ENCODE measurements at places on chromosomes 13 and 19.

GRCh38 chr13:33132644-33133440, 116.6 kb downstream of the KL start:
- no peak for DNase-seq

GRCh38 chr19:40614622-40615411, 13.6 kb downstream of the LTBP4 start:
- peak; percentile 96 for DNase-seq

DNA sequence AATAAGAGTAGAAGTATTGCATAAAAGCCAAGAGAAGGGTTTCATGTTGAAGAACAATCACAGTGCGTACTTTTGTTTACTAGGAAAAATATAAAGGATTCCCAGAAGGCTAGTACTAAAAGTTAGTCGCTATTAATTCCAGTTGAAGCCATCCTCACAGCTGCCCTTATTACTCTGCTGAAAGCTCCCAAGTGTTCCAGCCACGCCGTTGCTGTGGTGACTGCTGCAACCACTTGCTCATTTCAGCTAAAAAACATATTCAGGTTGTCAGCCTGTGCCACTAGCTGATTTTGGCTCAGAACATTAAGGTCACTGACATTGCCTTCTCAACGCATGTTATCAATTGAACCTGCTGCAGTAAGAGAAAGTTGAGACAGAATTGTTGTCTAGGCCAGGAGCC, 87.1 kb upstream of the FNDC3A start:
- no peak for DNase-seq

DNA sequence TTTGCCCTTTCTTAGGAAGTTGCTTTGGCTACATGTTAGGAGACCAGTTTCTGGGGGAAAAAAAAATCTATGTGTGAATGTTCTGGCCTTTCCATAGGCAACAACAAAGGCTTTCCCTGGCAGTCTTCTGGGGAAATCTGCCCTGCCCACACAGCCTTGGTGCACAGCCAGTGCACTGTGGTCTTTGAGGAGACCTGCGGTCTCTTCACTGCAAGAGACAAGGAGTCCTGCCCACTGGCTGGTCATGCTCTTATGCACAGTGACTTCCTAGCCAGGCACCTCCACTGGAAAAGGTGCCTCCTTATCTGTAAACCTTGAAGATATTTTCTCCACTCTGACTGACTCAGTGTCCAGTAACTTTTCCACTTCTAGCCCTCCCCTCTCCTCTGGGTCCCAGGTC, 155.1 kb downstream of the SUCLA2 start:
- DNase-seq: no peak

Data from stimulated activated CD4-positive, alpha-beta T cell treated with anti-CD3 and anti-CD28 coated beads, TNF-alpha, amount 100 ng/mL, for 48 hours (primary cell).